Neuronal stem cell (in vitro differentiated cells): ENCODE measurements at places on chromosomes 2 and 18.

- DNase-seq = no peak
These were observed 3.5 kb upstream of the ERICH2 start for GRCh38 chr2:170766693-170767092.

DNA sequence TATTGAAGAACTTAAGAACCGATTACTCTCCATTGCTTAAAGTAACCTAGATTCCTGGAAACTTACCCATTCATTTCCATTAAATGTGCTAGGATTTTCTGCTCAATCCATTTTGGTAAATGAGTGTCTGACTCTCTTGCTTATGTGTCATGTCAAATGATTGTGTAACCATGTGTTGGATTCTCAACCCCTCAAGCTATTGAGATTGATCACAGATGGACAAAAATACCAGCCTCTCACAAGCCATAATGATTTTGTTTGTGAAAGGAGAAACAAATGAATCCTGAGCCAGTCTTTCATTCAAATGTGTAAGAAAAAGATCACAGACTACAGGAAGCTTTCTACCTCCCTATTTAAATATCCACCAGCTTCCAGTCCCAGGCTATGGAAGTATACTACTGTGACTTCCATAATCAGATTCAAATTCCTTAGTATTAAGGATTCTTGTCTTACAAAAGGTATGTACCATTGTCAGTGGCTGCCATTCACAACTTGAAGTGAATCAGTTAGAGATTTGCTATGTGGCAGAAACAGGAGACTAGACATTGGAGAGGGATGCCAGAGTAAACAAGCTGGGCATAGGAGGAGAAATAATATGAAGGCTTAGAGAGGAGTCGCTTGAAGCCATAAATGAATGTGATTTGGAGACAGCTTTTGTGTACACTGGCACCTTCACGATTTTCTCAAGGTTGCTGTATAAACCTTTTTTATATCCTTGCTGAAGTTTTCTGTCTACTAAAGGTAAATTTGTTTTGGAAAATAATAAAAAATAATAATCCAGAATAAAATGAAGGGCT lies 498.5 kb upstream of the SETBP1 start:
- no peak for DNase-seq

GRCh38 chr2:42345986-42346385 lies 15.0 kb downstream of the COX7A2L start:
- no peak for DNase-seq

DNA sequence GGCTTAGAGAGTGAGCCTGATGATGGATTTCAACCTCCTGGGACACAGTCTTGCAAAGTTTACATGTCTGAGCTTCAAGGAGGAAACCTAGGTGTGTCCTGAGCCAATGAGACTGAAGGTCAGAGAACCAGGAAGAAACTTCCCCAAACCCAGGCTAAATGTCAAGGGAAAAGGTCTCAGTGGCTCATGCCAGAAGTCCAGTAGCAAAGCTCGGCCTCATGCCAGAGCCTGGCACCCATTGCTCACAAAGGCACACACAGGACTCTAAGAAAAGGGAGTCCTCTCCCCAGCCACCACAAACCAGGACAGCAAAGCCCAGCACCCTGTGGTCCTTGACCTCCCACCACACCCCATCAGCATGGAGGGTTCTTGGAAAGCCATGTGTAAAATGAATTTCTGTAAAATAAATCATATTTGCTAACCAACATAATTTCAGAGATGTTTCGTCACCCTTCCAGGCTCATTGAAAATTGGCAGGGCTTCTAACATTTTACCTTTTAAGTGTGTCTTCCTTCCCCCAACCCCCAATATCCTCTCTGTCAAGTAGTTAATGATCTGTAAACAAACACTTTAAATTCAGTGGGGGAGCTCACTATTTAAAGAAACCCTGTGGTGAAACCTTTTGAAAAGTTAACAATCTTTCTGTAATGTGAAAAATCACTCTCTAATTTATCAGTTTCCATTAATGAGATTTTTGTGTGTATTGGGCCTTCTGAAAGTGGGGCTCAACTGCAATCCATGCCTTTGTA lies 77.1 kb downstream of the BCL11A start:
- no peak for DNase-seq

DNA sequence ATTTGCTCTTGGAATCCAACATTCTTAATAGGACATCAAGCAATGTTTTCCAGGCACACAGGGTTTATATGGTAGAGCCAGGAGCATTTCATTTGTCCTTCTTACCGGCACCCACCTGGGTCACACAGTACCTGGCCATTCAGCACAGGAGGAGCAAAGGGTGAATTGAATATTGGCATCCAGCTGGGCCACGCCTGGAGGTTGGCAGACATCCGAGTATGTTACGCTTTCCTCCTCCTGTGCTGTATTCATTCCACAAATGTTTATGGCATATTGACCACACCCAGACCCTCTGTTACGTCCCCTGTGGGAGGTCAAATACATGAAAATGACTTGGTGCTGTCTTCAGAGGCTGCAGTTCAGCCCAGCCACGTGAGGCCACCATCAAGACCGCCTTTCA lies 206.2 kb downstream of the RTP5 start:
- no peak for DNase-seq

DNA sequence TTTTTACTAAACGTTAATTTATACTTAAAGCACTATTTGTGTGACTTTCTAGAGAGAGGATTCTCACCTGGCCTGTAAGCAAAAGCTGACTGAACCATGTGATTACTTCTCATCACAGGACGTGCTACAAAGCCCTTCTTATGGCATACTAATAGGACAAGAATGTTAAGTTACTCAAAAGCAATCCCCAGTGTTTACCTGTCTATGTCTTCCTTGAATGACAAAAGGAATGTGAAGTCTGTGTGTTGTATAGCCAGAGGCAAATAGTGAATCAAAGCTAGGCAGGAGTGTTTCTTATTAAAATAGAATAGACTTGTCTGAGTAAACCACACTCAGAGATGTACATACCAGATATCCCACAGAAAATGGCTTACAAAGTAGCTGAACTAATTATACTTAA lies 1465.5 kb downstream of the SUCLG1 start:
- DNase-seq = no peak

DNA sequence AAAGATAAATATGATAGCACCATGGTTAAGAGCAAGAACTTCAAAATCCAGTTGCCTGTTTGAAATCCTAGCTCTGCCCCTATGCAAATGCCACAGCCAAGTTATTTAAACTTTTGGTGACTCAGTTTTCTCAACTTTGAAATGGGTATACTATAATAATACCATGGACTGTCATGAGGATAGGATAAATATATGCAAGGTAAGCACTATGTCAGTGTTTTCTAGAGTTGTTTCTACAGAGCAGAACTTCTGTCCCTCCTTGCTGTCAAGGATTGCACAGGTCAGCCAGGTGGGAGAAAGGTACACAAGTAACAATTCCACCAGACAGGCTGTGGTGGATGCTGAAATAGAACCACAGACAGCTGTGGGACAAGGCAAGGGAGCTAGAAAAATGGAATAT lies 55.7 kb upstream of the BOD1L2 start:
- no peak for DNase-seq

GRCh38 chr2:239752951-239753350 lies 272.2 kb downstream of the NDUFA10 start:
- DNase-seq = no peak

GRCh38 chr2:25674077-25674362 lies 643 bp upstream of the DTNB start:
- no peak for DNase-seq

- DNase-seq = no peak
These were observed 120.7 kb upstream of the PXDN start for GRCh38 chr2:1864981-1865421.
